ENCODE measurements at places on chromosomes 2 and 18. TPM values are rescaled to one million over a fixed set of nuclear protein-coding genes. Genes with fewer than 3 reads are reported as not detected.

The LIMS2 gene
- 104 TPM for total RNA-seq

DNA sequence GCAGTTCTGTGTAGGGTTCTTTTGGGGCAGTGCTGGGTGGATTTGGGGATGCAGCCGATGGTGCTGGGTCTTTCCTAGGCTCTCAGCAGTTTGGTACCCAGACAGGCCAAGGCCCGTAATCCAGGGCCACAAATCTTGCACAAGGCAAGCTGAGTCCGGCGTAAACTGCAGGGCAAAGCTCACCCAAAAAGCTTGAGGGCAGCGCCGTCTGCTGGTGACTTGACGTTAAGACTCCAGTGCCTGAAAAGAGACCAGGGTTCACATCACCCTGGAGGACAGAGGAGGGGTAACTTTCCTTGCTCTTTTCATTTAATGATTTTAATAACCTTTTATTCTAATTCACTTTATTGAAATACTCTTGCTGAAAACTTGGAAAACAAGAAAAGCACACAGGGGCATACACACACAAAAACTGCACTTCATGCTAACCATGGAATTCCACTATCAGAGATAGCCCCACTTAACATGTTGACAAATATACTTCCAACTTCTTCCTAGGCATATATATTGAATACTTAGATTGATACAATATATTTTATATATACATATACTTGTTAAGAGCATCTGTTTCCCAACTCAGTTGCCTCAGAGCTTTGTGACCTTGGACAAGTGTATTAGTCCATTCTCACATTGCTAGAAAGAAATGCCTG is 38.9 kb downstream of the CNGA3 start:
- DNase-seq: peak; percentile 78

GRCh38 chr2:240287496-240288086 is 147.1 kb upstream of the OTOS start:
- no peak for DNase-seq

- DNase-seq: no peak
Observed at GRCh38 chr2:3205845-3206244, 171.8 kb downstream of the EIPR1 start.

GRCh38 chr2:199602271-199602895 is 144.6 kb upstream of the SATB2 start:
- DNase-seq: no peak

DNA sequence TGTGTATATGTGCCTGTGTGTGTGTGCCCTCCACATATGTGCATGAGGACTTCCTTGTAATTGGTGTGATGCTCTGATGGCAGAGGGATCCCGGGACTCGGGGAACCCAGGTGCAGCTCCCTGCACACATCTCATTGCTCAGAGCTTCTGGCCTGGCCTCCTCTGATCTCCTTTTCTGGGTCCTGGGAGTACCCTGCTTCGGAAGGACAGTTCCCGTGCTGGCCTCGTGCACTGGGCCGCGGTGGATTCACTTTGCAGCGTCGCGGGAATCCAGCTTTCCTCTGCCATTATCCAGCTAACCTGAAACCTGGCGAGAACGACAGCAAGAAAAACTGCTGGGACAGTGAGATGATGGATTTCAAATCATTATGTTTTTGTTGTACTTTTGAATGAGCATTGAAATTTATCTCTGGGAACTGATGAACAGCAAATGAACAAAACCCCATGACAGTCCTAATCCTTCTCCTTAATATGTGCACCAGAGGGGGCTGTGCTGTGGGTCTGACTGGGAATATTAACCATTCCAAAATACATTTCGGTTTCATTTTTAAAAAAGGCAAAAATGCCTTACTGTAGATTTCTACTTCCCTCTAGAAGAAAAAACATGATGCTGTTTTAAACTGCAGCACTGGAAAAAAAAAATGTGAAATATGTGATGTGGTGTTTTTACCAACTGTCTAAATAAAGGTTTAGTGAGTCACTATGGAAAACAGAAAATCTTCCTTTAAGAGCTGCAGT is 78.2 kb downstream of the PTGR3 start:
- no peak for DNase-seq

The B3GNT7 gene
- total RNA-seq: 281 TPM

GRCh38 chr2:17934721-17935120 is 56.3 kb downstream of the KCNS3 start:
- DNase-seq: no peak

DNA sequence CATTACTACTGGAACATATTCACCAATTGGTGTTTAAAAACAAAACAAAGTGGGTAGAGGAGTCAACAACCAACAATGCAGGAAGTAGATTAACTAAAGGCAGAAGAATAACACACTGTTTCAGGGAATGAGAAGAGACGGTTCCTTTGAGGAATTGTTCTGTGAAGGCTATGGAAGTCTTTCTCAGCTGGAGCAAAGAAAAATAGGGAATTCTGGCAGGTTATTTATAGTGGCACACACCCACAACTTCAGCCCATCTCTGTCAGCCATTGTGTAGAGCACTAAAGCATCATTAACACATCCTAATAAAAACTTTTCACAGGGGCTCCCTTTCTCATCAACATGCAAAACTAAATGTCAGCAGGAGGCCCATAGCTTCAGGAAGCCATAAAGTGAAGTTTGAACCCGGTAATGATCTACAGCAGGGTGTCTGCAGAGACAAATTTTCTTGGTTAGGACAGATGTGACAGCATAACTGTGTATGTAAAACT is 113.6 kb downstream of the CDH2 start:
- no peak for DNase-seq

GRCh38 chr2:20589975-20590703 is 60.8 kb downstream of the HS1BP3 start:
- no peak for DNase-seq

DNA sequence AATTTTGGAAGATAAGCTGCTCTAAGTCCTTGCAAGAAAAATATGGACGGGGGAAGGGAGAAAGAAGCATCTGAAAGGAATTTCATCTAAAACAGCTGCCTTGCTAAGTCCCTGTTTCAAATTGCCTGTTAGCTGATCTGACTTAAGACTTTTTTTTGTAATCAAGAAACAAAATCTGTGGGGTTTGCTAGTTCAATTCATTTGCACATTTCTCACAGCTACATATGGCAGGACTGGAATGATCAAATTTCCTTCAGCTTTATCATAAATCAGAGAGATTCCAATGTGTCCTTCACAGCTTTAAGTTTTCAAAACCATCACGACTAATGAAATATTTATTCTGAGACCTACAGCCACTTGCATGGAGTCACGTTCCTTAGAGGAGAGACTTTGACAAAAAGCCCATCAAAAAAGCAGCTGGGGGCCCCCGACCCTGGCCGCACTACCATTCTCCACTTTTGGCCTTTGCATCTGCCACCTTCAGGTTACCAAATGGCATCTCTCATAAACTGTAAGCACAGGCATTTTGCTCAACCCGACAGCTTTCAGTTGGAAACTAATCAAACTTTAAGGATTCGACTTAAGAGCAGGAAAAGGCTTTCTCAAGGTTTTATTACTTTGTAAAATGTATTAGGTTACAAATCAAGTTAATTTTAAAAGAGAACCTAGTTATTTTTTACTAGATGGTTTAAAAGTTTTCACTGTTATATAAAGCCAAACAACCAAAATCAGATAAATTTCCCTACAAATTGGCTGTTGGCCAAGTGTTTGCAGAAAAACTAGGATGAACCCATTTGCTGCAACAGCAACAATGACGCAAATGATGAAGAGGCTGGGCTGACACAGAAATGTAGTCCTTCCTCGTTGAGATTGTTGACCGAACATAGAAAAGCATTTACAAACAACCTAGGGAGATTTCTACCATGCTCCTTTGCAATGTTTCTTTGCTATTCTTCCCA is 100.4 kb upstream of the RND3 start:
- no peak for DNase-seq

GRCh38 chr18:24959051-24959476 is 392.9 kb downstream of the ZNF521 start:
- no peak for DNase-seq

- no peak for DNase-seq
Observed at GRCh38 chr2:142987044-142987443, 109.6 kb downstream of the KYNU start.

GRCh38 chr2:29014811-29015421 is 33.8 kb downstream of the TOGARAM2 start:
- DNase-seq: no peak

The KRTCAP3 gene
- 65.7 TPM for total RNA-seq

DNA sequence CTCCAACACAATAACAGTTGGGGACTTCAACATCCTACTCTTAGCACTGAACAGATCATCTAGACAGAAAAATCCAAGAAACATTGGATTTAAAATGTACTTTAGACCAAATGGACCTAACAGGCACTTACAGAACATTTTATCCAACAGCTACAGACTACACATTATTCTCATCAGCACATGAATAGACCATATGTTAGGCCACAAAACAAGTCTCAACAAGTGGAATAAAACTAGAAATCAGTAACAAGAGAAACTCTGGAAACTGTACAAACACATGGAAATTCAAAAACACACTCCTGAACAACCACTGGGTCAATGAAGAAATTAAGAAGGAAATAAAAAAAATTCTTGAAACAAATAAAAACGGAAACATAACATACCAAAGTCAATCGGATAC is 117.5 kb downstream of the ACVR1 start:
- no peak for DNase-seq

- no peak for DNase-seq
Observed at GRCh38 chr18:58042826-58043490, 1.1 kb upstream of the NEDD4L start.

- DNase-seq: no peak
Observed at GRCh38 chr2:79223539-79223938, 64.0 kb upstream of the REG3A start.

GRCh38 chr2:240203031-240203787 is 62.8 kb upstream of the OTOS start:
- no peak for DNase-seq

- no peak for DNase-seq
Observed at GRCh38 chr2:240589375-240589774, 2.8 kb downstream of the CAPN10 start.

The TMEM163 gene
- 36.1 TPM for total RNA-seq

The FBXO36 gene
- total RNA-seq: 2.3 TPM

GRCh38 chr18:43877616-43878321 is 600.5 kb upstream of the SYT4 start:
- DNase-seq: no peak

- no peak for DNase-seq
Observed at GRCh38 chr2:233023007-233023760, 9.3 kb upstream of the NEU2 start.

DNA sequence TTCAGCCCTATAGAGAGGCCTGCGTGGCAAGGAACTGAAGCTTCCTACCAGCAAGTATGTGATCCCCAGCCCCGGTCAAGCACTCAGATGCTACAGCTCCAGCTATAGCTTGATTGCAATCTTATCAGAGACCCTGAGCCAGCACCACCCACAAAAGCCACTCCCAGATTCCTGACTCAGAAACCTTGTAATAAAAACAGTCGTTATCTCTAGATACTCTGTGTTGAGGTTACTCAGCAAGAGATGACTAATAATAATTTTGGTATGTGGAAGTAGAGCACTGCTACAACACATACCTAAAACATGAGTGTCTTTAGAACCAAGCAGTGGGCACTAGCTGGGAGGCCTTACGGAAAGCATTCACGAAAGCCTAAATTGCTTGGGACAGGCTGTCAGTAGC is 216.9 kb downstream of the UXS1 start:
- no peak for DNase-seq

DNA sequence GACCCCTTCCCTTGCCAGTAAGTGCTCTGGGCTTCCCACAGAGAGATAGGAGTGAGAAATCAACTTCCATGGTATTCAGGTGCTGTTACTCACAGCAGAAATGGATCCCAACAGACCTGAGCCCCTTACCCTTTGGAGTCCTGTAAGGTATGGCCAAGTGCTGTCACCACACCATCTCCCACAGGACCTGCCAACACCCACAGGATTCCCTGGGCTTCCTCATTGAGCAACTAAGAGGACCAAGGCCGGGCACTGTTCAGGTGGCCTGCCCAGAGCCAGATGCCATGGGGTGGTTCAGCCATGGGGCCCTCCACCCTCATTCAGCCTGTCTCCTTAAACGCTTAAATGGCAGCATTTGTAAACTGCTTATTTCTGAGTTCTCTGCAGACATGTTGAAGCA is 166.2 kb downstream of the TRIM43 start:
- DNase-seq: no peak

GRCh38 chr2:216761133-216761532 is 65.8 kb upstream of the IGFBP5 start:
- no peak for DNase-seq
